PC-9 (cell line): ENCODE measurements at places on chromosomes 2 and 18. TPM values are rescaled to one million over a fixed set of nuclear protein-coding genes. Genes with fewer than 3 reads are reported as not detected.

SLC39A6 gene
- total RNA-seq, result 14.8 and 20.3 TPM in 2 replicates

DRC1 gene
- total RNA-seq, result 4.7 and 6.4 TPM in 2 replicates

DLX2 gene
- 0.65 and 0.76 TPM in 2 replicates for total RNA-seq

GRB14 gene
- 2.8 and 3.4 TPM in 2 replicates for total RNA-seq

COLEC12 gene
- not detected in 2 replicates for total RNA-seq

CYRIA gene
- 3.9 and 4.0 TPM in 2 replicates for total RNA-seq

MFF gene
- 141 and 144 TPM in 2 replicates for total RNA-seq

HOXD9 gene
- not detected in 2 replicates for total RNA-seq

FTCDNL1 gene
- total RNA-seq, result 2.7 and 5.2 TPM in 2 replicates

RIT2 gene
- total RNA-seq, result not detected in 2 replicates

C1D gene
- total RNA-seq, result 22.3 and 24.8 TPM in 2 replicates

CYP27C1 gene
- total RNA-seq, result 0.94 and 1.6 TPM in 2 replicates

SERPINB11 gene
- not detected in 2 replicates for total RNA-seq

GPR39 gene
- total RNA-seq, result 14.1 and 20.9 TPM in 2 replicates

DNAJC5G gene
- total RNA-seq, result not detected in 2 replicates

CHRNG gene
- not detected in 2 replicates for total RNA-seq

DIS3L2 gene
- 30.4 and 39.1 TPM in 2 replicates for total RNA-seq

FAM237A gene
- not detected in 2 replicates for total RNA-seq

GPR35 gene
- 1.1 and 2.5 TPM in 2 replicates for total RNA-seq

CTIF gene
- total RNA-seq, result 17.0 and 26.2 TPM in 2 replicates

SERPINB2 gene
- total RNA-seq, result 0.73 TPM in 1 of 2 replicates, not detected in the other

DUSP2 gene
- total RNA-seq, result 4.0 and 5.2 TPM in 2 replicates

POTEF gene
- total RNA-seq, result not detected in 2 replicates

CYS1 gene
- total RNA-seq, result 0.43 and 0.61 TPM in 2 replicates

SMCHD1 gene
- 44.9 and 73.7 TPM in 2 replicates for total RNA-seq

CCL20 gene
- not detected in 2 replicates for total RNA-seq

IGFBP5 gene
- total RNA-seq, result 5.5 and 10.0 TPM in 2 replicates

COL5A2 gene
- 0.35 and 0.55 TPM in 2 replicates for total RNA-seq

ACVR1C gene
- 0.04 and 0.30 TPM in 2 replicates for total RNA-seq

LOXHD1 gene
- total RNA-seq, result not detected in 2 replicates

TEKT4 gene
- 0.15 TPM in 1 of 2 replicates, not detected in the other for total RNA-seq

NAGK gene
- total RNA-seq, result 32.6 and 34.1 TPM in 2 replicates

ACKR3 gene
- 19.6 and 20.3 TPM in 2 replicates for total RNA-seq

CASP10 gene
- 15.2 and 16.9 TPM in 2 replicates for total RNA-seq

IL36G gene
- not detected in 2 replicates for total RNA-seq

RTKN gene
- total RNA-seq, result 58.9 and 63.4 TPM in 2 replicates

APOB gene
- not detected in 2 replicates for total RNA-seq

TRPM8 gene
- 0.48 and 2.1 TPM in 2 replicates for total RNA-seq

DSG3 gene
- total RNA-seq, result 0.10 and 0.13 TPM in 2 replicates

SAG gene
- not detected in 2 replicates for total RNA-seq

BBS5 gene
- 0.31 and 0.38 TPM in 2 replicates for total RNA-seq

BCL11A gene
- not detected in 2 replicates for total RNA-seq

PLA2R1 gene
- 0.33 and 0.40 TPM in 2 replicates for total RNA-seq

CCDC85A gene
- 0.10 TPM in 1 of 2 replicates, not detected in the other for total RNA-seq

PDE11A gene
- total RNA-seq, result 1.1 and 1.4 TPM in 2 replicates

TFCP2L1 gene
- total RNA-seq, result 4.6 and 7.0 TPM in 2 replicates

LDLRAD4 gene
- total RNA-seq, result 1.2 and 1.7 TPM in 2 replicates
